Tibial nerve (tissue), 4 donors: ENCODE measurements at places on chromosomes 11 and 22.
A peak's percentile ranks its signal among the peaks of the same experiment; 100 is the strongest.

DNA sequence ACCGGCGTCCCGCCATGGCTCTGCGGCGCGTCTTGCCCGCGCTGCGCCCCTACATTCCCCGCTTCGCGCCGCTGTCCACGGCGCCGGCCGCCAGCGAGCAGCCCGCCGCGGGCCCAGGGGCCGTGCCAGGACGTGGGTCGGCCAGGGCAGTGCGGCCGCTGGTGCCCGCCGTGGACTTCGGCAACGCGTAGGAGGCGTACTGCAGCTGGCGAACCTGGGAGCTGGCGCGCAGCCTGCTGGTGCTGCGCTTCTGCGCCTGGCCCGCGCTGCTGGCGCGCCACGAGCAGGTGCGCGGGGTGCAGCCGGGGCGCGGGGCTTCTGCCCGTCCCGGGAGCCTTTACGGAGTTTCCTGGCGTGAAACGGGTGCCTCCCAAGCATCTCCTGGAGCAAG lies 20.1 kb downstream of the DGCR6L start:
- no peak for DNase-seq

- DNase-seq: no peak
These were observed 524.1 kb downstream of the METTL15 start for GRCh38 chr11:28632338-28632737.

DNA sequence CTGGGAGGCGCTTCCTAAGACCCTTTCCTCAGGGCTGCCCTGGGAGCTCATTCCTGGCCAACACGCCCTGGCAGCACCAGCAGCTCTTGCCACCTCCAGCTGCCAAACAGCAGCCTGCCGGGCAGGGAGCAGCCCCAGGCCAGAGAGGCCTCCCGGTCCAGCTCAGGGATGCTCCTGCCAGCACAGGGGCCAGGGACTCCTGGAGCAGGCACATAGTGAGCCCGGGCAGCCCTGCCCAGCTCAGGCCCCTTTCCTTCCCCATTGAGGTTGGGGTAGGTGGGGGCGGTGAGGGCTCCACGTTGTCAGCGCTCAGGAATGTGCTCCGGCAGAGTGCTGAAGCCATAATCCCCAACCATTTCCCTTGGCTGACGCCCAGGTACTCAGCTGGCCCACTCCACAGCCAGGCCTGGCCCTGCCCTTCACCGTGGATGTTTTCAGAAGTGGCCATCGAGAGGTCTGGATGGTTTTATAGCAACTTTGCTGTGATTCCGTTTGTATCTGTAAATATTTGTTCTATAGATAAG lies 7.6 kb downstream of the SLC39A13 start:
- DNase-seq: peak; percentile 62

- DNase-seq: no peak
These were observed 6.6 kb upstream of the CDC42BPG start for GRCh38 chr11:64850979-64851567.

GRCh38 chr11:18492888-18493287 lies 33.9 kb downstream of the TSG101 start:
- DNase-seq: no peak

GRCh38 chr22:31295831-31296657 lies 3.8 kb upstream of the PIK3IP1 start:
- no peak for DNase-seq

DNA sequence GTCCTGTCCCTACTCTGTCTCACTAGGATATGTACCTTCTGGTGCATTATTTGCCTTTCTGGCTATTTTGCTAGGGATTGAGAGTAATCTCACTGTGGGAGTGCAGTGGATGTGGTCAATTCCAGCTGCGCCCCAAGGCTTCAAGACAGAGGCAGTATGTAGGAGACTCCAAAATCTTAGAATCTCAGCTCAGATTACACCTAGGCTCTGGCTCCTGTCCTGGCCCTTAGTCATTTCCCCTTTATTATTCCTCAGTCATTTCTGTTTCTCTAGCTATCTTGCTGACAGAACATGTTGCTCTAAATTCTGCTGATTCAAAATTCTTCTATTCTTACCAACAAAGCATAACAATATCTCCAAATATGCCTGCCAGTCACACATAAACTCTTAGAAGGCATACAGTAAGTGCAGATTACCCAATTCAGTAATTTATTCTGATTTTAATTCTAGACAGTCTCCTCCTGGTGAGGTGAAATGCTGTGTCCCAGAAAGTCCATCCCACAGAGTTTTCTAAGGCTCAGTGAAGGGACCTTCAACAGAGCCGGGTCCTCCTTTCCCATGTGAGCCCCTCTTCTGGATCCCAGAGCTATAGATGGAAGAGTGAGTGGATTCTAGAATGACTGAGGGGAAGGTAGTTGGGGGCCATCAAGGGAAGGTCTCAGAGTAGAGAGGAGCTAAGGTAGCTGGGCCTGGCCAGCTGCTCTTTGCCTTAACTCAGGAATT lies 24.3 kb upstream of the GLYATL1 start:
- DNase-seq: no peak

DNA sequence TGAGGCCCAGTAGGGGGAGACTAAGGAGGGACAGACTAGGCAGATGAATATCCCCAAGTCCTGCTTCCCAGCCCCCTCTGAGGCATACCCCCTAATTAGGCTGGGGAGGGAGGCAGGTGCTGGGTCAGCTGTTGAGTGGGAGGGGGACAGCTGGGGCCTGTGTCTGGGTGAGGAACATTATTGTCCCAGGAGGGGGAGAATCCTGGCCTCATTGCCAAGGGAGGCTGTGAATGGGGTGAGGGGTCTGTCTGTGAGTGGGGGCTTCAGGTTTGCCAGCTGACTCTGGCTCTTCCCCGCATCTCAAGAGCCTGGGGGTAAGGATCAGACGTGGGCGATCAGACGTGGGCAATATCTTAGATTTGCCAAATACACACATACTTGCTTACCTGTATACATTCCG lies 2.1 kb downstream of the INPPL1 start:
- DNase-seq: no peak

DNA sequence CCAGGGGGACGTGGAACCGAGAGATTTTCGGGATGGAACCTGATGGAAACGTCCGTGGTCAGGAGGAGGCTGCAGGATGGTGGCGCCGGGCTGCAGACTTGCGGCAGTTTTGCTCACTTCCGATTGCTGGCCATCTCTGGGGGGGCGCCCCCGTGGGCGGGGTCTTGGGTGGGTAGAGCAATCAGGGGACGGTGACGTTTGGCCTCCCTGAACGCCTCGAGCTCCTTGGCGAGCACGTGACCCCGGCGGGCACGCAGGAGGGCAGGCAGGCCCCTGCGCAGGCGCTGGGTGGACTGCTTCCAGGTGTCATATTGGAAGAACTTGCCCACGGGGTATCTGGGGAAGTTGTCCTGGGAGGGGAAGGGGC lies 6.3 kb downstream of the IGF2 start:
- no peak for DNase-seq

- DNase-seq: no peak
These were observed 218.6 kb downstream of the KIRREL3 start for GRCh38 chr11:126781942-126782341.

DNA sequence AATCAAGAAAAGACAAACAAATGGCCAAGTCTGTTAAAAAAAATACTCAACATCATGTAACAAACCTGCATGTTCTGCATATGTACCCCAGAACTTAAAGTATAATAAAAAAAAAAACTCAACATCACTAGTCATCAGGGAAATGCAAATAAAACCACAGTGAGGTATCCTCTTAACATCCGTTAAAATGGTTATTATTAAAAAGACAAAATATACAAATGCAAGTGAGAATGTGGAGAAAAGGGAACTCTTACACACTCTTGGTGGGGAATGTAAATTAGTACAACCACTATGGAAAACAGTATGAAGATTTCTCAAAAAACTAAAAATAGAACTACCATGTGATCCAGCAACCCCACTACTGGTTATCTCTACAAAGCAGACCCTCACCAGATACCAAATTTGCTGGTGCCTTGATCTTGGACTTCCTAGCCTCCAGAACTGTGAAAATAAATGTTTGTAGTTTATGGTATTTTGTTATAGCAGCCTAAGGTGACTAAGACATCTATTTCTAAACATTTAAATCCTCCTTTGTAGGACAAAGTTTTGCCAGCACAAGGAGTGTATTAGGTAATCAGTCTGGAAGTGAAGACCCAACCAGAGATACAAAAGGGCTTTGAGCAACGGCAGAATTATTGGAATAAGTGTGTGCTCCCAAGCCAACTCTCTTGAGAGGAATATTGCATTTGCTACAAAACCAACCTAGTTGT lies 32.4 kb upstream of the SCUBE2 start:
- no peak for DNase-seq

- DNase-seq: no peak
These were observed 46.1 kb downstream of the KCNC1 start for GRCh38 chr11:17780668-17781067.

DNA sequence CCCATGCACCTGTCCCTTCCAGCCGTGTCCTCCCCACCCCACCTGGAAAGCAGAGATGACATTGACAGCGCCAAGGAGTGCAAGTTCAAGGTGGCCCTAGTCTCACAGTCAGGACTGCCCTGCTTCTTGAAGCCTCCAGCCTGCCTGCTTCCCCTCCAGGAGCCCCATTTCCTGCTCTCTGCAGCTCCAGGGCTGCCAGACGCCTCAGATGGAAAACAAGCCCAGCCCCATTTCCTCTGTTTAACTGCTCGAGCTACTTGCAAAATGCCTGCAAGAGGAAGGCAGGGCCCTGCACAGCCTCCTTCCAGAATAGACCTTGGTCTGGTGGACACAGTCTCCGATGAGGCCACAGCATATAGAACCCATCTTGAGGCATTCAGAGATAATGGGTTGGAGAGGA lies 5.0 kb upstream of the DGKZ start:
- DNase-seq: no peak

DNA sequence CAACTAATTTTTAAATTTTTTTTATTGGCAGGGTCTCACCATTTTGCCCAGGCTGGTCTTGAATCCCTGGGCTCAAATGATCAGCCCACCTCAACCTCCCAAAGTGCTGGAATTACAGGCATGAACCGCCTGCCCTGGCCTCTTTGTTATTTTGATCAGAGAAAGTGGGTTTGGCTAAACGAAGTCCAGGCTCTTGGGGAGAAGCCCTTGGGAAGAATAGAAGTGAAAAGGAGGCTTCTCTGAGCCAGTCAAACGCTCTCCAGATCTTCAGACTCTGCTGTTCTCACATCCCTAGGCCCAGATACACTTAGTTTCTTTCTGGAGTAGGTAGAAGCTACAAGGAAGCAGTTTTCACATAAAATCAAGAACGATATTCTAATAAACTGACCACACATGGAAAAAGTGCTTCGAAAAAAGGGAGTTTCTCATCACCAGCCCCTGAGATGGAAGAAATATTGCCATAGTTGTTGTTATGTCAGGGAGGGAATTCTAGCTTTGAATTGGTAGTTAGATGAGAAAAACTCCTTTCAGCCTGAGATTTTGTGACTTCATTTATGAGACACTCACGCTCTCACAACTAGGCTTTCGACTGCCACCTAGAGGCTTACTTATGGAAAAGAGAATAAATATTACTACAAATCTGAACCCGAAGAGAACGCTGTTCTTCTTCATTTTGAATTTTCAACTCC lies 41.7 kb upstream of the AQP11 start:
- peak; percentile 38 for DNase-seq
